Myocyte (in vitro differentiated cells): ENCODE measurements at places on chromosomes 16 and 17. TPM values are rescaled to one million over a fixed set of nuclear protein-coding genes. Genes with fewer than 3 reads are reported as not detected.

DNA sequence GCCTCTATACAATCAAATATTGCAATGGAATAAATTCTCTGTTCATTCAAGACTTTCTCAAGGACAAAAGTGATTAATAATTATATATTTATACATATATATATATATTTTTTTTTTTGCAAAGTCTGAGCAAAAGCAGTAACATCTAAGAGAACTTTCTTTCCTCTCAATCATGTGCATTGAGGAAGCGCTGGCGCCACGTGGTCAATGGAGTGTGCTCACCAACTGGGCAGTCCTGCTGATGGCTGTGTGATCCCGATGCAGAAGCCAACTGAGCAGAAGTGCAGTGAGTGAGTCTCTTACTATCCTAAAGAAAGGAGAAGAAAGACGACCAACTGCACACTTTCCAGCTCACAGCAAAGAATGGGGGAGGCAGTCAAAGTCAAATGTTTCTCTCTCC, 37.2 kb upstream of the ULK2 start:
- no peak for DNase-seq

- DNase-seq, result peak; percentile 46
These were observed 206.8 kb downstream of the CA10 start for GRCh38 chr17:51951741-51952140.

Gene CHST5
- not detected in 2 replicates for total RNA-seq

GRCh38 chr17:78922816-78923498, 2.2 kb downstream of the TIMP2 start:
- DNase-seq, result no peak

DNA sequence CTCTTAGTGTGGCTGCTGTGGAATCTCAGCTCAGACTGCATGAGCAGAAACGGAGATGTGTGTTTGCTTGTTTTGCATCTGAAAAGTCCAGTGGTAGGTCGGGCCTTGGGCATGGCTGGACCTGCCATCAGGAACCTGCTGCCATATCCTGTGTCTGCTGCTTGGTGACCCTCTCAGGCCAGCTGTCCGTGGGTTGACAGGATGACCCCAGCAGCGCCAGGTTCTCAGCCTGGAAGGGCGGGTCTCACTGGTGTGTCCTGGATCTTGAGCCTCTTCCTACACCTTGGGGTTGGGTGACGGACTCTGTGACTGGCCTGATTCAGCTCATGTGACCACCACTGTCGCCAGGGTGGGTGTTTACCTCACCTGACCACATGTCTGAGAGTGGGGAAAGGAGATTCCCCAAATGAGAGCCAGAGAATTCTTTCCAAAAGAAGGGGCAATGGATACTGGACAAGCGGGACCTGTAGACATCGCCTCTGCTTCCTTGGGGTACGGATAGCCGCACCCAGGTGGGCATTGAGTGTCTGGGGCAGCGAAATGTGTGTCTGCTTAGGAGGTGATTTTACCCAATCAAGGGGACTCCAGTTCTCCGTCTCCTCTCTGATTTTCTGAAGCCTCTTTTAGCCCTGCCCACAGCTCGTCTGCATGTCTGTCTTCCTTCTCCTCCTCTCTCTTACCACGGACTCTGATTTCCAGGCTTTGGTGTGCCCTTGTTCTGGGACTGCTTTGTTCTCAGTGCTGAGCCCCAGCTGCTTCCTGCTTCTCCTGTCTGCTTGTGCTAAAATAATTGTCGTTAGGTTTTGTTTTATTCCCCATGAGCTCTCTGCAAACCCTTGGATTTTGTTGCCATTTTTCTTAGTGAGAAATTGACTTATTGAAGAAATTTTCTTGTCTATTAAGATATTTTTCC, 399.7 kb downstream of the CPPED1 start:
- peak; percentile 41 for DNase-seq

DNA sequence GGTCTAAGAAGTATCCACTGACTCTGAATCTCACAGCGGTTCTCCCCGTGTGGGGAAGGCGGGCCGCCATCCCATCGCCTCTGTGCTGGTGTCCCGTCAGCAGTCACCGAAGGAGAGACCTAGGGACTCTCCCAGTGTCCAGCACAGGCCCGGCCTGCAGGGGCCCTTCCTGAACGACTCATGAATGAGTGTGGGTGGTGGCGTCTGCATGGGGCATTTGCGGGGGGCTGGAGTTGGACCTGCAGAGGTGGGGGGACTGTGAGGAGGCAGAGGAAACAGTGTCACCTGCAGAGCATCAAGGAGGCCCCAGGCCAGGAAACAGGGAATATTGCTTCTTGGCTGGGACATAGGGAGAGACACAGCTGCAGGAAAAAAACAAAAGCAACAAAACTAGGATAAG, 10.3 kb downstream of the KCNG4 start:
- no peak for DNase-seq

GRCh38 chr17:79201536-79202227, 127.1 kb downstream of the ENGASE start:
- peak; percentile 96 for DNase-seq

DNA sequence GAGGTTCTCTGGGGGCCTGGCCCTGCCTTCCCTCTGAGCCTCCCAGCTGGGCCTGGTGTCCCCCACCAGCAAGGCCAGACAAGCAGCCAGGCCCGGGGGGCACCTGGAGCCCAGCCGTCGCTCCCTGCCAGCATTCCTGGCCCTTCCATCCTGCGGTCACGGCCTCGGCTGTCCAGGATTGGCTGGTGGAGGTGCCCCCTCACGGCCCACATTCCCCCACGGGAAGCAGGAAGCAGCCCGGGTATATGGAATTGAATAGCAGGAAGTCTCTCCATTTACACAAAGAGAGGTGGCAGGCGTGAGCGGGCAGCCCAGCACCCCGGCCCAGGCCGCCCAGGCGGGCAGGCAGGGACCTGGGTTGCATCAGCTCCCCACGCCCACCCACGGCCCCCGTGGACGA, 14.5 kb downstream of the TRAF7 start:
- DNase-seq, result no peak

DNA sequence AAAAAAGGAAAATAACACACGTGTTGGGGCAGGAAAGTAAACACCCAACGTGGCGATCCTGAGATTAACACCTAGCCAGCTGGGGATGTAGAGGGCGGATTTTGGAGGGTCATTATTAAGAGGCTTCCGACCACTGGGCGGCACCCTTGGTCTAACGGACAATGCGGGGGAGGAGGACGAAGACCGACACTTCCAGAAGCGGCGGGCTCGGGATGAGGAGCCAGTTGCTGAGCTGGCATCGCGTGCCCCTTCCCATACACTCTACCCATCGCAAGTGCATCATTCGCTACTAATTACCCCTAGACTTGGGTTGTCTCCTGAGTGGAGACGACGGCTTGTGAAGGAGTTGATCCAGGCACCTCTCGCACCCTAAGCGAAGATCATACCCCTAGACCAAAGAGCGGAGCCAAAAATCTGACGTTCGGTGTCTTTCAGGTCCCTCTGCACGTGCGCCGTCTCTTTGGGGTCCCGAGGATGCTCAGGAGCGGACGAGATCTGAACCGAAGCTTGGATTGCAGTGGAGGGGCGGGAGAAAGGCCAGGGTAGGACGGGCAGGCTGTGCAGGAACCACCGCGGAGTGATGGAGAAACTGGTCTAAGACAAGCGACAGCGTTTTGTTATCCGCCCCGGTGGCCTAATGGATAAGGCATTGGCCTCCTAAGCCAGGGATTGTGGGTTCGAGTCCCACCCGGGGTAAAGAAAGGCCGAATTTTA, 17.6 kb downstream of the ZNF213 start:
- peak; percentile 90 for DNase-seq

Gene C17orf100
- 0.31 and 0.70 TPM in 2 replicates for total RNA-seq

GRCh38 chr17:29620779-29621500, 1.8 kb downstream of the CORO6 start:
- no peak for DNase-seq

Gene HP
- not detected in 2 replicates for total RNA-seq

GRCh38 chr16:75086281-75086680, 30.3 kb downstream of the LDHD start:
- DNase-seq, result no peak

Gene TNP2
- total RNA-seq, result not detected in 2 replicates

GRCh38 chr16:26511463-26511862, 555.3 kb upstream of the C16orf82 start:
- no peak for DNase-seq

Gene DNASE1L2
- total RNA-seq, result 2.2 and 2.4 TPM in 2 replicates

- peak; percentile 86 for DNase-seq
These were observed 16.6 kb upstream of the ATP6V0C start for GRCh38 chr16:2497116-2497630.

GRCh38 chr17:78875363-78876093, 27.5 kb downstream of the CEP295NL start:
- peak; percentile 84 for DNase-seq

DNA sequence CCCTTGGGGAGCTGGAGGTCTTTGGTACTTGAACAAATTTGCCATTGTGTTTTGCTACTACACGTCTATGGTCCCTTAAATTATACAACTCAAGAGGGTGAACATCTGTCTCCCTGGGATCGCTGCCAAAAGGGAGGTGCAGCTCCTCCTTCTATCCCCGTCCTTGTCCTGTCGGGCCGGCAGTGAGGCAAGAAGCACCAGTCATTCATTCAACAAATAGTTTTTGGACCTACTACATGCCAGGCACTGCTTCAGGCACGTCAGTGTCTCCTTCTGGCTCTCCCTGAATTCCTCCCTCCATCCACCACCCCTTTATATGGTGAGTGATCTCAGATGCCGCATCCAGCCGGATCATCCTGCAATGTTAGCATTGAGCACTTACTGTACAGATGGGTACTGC, 2.2 kb upstream of the RPL38 start:
- peak; percentile 81 for DNase-seq

DNA sequence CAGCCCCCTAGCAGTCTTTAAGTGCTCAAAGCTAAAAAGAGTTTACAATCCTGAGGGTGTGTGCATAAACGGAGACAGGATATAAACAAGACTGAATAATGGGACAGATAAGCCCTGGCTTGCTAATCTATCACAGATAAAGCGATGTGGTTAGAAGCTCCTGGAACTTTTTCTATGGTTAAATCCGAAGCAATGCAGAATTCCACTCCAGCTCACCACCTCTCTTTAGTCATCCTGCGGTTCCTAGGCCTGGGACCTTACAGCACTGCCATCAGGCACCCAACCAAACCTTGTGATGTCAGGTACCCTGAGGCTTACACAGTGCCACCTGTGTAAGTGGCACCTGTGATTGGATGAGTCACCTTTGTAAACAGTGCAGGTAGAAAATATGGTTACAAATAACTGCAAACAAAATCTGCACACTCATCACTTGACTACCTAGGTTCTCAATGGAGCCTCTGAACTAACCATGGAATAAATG, 31.5 kb upstream of the B4GALNT2 start:
- DNase-seq, result no peak

DNA sequence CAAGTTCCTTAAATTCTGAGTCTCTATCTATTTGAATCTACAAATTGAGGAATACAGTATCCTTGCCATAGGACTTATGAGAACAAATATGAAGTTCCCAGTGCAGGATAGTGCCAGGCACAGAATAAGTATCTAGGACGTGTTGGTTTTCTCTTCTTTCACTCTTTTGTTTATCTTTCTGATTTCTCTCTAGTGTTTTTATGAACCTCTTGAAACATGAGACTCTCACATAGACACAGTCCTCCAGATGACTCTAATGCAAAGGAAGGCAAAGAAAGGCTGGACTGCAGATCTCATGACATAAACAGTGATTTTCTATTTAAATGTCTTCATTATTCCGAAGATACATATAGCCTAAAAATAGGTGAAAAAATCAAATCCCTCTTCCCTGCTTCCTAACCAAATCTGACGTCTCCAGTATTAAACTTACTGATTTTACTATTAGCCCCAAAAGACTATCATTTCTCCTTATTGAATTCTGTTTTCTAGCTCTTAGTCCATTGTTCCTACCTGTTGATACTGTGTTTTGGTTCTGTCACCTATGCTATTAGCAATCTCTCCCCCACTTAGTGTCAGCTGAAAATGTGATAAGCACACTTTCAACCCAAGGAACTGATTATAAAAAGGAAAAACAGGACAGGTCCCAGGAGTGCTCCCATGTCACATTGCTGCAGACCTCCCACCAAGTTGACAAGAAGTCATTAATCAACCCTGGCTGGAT, 24.9 kb upstream of the ADAMTS18 start:
- no peak for DNase-seq

DNA sequence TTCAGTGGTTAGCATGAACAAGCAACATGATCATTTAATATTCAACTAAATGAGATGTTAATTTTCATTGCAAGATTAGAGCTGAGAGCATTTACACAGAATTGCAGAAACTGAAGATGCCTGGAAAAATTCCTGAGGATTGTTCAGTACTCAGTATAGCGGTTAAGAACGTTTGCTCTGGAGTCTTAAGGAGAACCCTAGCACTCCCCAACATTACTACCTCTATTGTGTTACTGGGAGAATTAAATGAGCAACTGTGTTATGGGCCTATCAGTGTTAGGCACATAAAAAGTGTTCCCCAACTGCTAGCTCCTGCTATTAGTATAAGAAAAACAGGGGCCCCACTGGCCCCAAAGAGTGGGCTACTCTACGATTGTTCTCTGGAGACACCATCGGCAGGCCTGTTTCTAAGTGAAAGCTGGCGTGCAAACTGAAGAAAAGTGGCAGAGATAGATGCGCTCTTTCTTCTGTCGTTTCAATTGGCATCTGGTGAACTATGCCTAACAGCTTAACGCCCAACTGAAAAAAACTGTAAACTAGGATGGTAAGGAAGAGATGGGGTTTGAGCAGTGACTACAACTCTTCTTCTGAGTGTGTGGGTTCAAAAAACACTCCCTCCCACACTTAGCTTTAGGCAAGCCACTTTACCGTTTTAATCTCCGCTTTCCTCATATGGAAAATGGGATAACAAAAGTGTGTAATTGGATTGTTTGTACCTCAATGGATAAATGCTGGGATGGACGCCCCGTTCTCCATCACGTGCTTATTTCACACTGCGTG, 1.3 kb downstream of the CDR2 start:
- peak; percentile 10 for DNase-seq

DNA sequence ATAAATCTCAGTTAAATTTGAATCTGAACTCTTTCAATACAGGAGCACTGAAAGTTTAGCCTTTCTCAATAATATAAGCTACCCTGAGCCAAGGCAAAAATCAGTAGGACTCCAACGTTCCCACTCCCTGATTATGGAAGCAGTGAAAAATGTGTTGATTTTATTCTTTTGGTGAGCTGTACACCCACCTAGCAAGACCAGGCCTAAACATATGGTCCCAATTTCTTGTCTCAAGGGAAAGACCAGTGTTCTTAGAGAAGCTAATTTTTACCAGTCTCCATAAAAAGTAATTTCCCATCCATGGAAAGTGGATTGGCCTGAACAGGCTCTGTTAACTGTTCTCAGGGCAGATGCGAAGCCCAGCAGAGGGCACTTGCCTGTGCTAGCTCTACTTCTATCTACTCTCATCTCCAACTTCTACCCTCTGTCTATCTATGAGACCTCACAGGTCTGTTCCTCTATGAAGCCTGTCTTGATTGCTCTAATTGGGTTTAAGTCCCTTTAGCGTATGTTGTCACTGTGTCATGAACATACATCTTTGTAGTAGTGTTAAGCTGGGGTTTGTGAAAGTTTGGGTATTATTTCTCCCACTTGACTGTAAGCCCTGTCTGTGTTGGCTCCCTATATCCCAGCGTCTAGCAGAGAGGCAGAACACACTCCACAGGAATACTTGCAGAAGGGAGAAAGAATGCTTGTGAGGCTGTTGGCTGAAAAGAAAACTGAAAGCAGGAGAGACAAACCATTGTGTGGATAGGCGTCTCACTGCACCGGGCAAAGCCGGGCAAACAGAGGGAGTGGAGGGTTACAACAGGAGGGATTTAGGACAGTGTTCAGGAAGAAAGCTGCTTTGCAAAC, 167.1 kb upstream of the MAF start:
- peak; percentile 46 for DNase-seq

Gene ZNF771
- 27.7 and 33.6 TPM in 2 replicates for total RNA-seq
